ENCODE measurements at places on chromosomes 4 and X. TPM values are rescaled to one million over a fixed set of nuclear protein-coding genes. Genes with fewer than 3 reads are reported as not detected.

PRRG3 gene
- not detected for polyA plus RNA-seq

- no peak for DNase-seq
- H3K27me3 ChIP-seq: no peaks in the 10 kb centered on the region
- no peak overlapping the region for H3K27ac ChIP-seq
- H3K36me3 ChIP-seq: no peaks in the 10 kb centered on the region
- no peaks in the 10 kb centered on the region for H3K4me1 ChIP-seq
Observed at GRCh38 chr4:71206763-71207162, 132.1 kb upstream of the SLC4A4 start.

DNA sequence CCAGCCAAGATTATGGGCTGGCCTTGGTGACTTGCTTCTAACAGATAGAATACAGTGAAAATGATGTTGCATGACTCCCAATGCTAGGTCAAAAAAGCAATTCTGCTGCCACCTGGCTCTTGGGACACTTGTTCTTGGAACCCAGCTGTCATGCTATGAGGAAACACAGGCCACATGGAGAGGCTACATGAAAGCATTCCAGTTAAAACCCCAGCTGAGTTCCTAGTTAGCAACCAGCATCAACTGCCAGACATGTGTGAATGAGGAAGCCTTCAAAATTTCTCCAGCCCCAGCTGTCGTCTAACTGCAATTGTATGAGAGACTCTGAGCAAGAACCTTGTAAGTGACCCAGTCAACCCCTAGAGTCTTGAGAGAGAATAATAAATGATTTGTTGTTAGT, 105.2 kb upstream of the FGF16 start:
- H3K4me3 ChIP-seq: no peak overlapping the region
- H3K27ac ChIP-seq: no peak overlapping the region
- H3K36me3 ChIP-seq: no peaks in the 10 kb centered on the region
- no peak for DNase-seq

TIMM8A gene
- 12.6 TPM for polyA plus RNA-seq

CCDC160 gene
- polyA plus RNA-seq: not detected

DNA sequence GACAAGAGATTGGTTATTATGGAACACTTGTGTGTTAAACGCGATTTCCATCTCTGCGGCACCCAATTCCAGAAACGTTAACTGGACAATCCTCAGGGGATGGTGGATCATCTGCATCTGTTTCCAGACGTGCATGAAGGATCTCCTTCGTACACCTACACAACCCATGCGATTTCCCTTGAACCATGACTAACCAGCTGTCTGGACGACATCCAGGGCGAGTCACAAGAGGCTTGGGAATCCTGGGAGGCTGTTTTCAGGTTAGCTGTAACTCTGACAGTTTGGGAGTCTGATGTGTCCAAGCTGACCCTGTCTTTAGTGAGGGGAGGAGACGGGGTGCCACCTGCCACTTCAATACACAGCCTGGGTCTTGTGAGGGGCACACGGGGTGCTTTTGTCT, 84.5 kb downstream of the GATB start:
- peaks cover 44% of the 10 kb centered on the region for H3K4me1 ChIP-seq
- H3K4me3 ChIP-seq: no peak overlapping the region

FGB gene
- not detected for polyA plus RNA-seq

DNA sequence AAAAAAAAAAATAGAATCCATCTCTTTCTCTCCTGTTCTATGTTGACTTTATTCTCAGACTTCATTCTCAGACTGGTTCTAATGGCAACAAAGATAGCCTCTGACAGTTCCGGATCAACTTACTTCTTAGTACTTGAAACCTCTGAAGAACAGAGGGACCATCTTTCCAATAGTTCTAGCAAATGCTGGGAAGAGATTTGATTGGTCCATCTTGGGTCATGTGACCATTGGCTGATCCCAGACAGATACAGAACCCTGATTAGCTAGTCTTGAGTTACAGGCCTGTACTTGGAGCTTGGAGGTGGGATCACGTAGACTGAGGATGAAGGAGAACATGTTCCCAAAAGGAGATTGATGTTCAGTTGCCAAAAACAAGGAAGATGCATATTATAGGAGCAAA, 66.9 kb upstream of the STIM2 start:
- no peaks in the 10 kb centered on the region for H3K36me3 ChIP-seq
- no peak overlapping the region for H3K27ac ChIP-seq
- H3K27me3 ChIP-seq: no peaks in the 10 kb centered on the region
- no peak for DNase-seq
- H3K4me1 ChIP-seq: peaks cover under 1% of the 10 kb centered on the region

DNA sequence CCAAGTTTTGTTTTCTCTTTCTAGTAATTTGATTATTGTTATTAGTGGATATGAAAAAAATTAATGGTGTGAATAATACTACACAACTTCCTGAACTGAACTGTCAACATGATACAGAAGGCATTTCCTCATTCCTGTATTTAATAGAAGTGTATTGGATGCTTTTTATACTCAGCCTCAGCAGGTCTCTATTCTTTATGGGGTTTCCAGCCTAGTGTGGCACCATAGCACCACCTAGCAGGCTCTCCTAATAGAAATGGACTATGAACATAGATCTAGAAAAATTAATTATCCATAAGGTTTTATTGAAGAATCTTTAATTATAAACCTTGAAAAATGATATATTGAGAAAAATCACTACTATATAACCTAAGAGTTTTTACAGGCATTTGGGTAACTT, 52.4 kb downstream of the GLRB start:
- H3K4me3 ChIP-seq: no peak overlapping the region
- no peaks in the 10 kb centered on the region for H3K4me1 ChIP-seq
- H3K36me3 ChIP-seq: no peaks in the 10 kb centered on the region
- no peaks in the 10 kb centered on the region for H3K27me3 ChIP-seq

HERC3 gene
- polyA plus RNA-seq: 26.3 TPM

ANOS1 gene
- 4.9 TPM for polyA plus RNA-seq

- DNase-seq: no peak
- peak overlapping the region; percentile 53 for H3K27ac ChIP-seq
- H3K4me1 ChIP-seq: no peaks in the 10 kb centered on the region
Observed at GRCh38 chr4:121827853-121828252, 4.2 kb upstream of the CCNA2 start.

- H3K27ac ChIP-seq: no peak overlapping the region
- no peaks in the 10 kb centered on the region for H3K36me3 ChIP-seq
- no peaks in the 10 kb centered on the region for H3K4me1 ChIP-seq
- no peak for DNase-seq
- no peak overlapping the region for H3K4me3 ChIP-seq
Observed at GRCh38 chr4:36420111-36420679, 138.8 kb downstream of the DTHD1 start.

- H3K36me3 ChIP-seq: no peaks in the 10 kb centered on the region
- no peaks in the 10 kb centered on the region for H3K27me3 ChIP-seq
- no peak for DNase-seq
- no peak overlapping the region for H3K27ac ChIP-seq
Observed at GRCh38 chrX:10198254-10198653, 41.5 kb downstream of the CLCN4 start.

AWAT2 gene
- polyA plus RNA-seq: not detected

GRCh38 chr4:163548481-163549243, 54.2 kb downstream of the TMA16 start:
- no peak overlapping the region for H3K27ac ChIP-seq
- H3K36me3 ChIP-seq: no peaks in the 10 kb centered on the region
- DNase-seq: no peak
- H3K27me3 ChIP-seq: no peaks in the 10 kb centered on the region

DNA sequence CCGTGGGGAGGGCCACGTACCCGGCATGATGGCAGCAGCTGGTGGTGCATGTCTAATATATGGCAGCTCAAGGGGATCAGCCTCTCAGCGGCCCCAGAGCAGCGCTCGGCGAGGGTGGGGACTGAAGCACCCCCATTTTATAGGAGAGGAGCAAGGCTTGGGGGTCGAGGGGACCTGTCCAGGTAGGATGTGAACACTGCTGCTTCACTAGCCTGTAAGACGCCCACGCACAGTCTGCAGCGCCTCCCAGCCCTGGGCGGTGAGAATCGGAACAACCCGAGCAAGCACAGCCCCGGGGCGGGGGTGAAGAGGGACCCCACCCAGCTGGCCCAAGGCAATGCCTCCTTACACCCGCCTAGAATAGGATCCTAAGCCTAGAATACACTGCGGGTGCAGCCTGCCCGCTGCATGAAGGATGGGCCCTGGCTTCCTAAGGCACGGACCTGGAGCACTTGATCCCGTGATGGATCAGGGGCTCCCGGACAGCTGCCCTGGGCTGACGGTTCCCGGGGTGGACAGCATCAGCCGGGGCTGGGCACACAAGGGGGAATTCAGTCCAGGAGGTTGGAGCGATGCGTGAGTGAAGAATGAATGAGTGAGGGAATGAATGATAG, 17.6 kb downstream of the ADRA2C start:
- no peaks in the 10 kb centered on the region for H3K4me1 ChIP-seq
- H3K27ac ChIP-seq: no peak overlapping the region
- H3K27me3 ChIP-seq: no peaks in the 10 kb centered on the region
- DNase-seq: no peak
- H3K36me3 ChIP-seq: no peaks in the 10 kb centered on the region

DUX4 gene
- polyA plus RNA-seq: not detected

DNA sequence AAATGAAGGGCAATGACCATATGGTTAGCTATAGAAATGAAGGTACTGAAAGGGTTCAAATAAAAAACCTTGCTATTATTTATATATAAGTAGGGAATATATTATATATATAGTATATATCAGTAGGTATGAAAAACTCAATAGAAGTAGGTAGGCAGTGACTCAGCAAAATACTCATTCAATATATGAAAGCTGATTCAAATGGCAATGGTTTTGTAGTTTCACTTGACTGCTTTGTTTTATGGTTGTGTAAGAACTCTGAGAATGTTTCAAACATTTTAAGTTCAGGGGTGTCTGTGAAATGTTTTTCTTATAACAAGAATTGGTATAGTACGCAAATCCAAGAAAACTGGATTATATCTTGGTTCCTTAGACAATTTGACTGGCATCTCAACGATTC, 4.1 kb downstream of the ZNF280C start:
- no peak for DNase-seq
- no peak overlapping the region for H3K4me3 ChIP-seq
- no peaks in the 10 kb centered on the region for H3K4me1 ChIP-seq
- H3K27ac ChIP-seq: no peak overlapping the region
- no peaks in the 10 kb centered on the region for H3K36me3 ChIP-seq

- peaks cover 9% of the 10 kb centered on the region for H3K4me1 ChIP-seq
- no peaks in the 10 kb centered on the region for H3K27me3 ChIP-seq
- no peak for DNase-seq
- H3K36me3 ChIP-seq: no peaks in the 10 kb centered on the region
- H3K4me3 ChIP-seq: no peak overlapping the region
Observed at GRCh38 chr4:52892880-52893279, 30.8 kb downstream of the RASL11B start.

DNA sequence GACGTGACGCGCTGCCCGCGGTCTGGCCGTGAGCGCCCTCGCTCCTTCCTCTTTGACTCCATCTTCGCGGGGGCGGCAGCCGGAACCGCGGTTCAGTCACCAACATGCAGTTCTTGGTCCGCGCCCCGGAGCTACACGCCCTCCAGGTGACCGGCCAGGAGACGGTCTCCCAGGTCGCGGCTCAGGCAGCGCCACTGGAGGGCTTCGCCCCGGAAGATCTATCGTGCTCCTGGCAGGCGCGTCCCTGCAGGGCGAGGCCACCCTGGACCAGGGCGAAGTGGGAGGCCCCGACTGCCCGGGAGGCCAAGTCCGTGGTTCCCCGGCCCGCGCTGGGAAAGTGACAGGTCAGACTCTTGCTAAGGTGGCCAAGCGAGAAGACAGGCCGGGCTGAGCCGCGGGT, 2.9 kb downstream of the TRIML2 start:
- H3K4me1 ChIP-seq: peaks cover 15% of the 10 kb centered on the region
- no peak overlapping the region for H3K4me3 ChIP-seq
- no peaks in the 10 kb centered on the region for H3K27me3 ChIP-seq
- no peak for DNase-seq
- H3K27ac ChIP-seq: no peak overlapping the region
- H3K36me3 ChIP-seq: no peaks in the 10 kb centered on the region

HERC6 gene
- polyA plus RNA-seq: 33.9 TPM

DNA sequence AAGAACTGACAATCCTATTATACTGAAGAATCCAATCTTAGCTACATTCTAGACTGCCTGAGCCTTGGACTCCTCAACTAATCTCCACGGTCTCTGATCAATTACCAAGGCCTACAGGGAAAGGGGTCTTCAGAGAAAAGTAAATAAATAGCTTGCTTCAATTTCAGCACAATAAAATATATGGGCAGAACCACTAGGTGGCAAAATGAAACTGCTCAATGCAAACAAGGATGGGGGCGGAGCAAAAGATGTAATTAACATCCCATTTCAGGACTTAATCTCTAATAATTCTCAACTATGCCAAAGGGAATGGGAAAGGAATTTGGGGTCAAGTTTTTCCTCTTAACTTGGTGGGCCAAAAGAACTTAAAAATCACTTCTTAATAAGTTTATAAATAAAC, 78.4 kb upstream of the MAP3K15 start:
- H3K4me3 ChIP-seq: no peak overlapping the region
- DNase-seq: no peak
- H3K36me3 ChIP-seq: no peaks in the 10 kb centered on the region
- no peak overlapping the region for H3K27ac ChIP-seq
- no peaks in the 10 kb centered on the region for H3K27me3 ChIP-seq
- no peaks in the 10 kb centered on the region for H3K4me1 ChIP-seq

PF4V1 gene
- not detected for polyA plus RNA-seq

GRCh38 chr4:147933316-147933715, 201.4 kb downstream of the ARHGAP10 start:
- H3K27me3 ChIP-seq: no peaks in the 10 kb centered on the region
- DNase-seq: no peak
- H3K27ac ChIP-seq: no peak overlapping the region
- peaks cover 2% of the 10 kb centered on the region for H3K36me3 ChIP-seq
- H3K4me1 ChIP-seq: no peaks in the 10 kb centered on the region

DNA sequence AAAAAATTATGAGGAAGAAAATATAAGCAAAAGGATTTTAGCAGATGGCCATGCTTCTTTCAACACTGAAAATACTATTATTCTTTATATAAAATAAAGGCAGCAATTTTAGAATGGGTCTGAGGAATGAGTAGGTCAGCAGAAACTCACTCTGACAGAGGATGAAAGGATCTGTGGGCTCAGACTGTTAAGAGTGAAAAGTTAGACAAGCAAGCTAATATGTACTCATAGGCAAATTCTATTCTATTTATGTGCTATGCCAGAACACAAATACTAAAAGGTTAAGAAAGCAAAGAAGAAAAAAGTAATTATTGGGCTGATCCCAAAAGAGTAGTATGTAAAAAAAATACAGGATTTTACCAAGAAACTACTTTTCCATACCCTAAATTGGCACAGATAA, 13.9 kb downstream of the LCORL start:
- no peak overlapping the region for H3K4me3 ChIP-seq
- DNase-seq: no peak
- H3K27ac ChIP-seq: no peak overlapping the region
- H3K36me3 ChIP-seq: no peaks in the 10 kb centered on the region
- H3K27me3 ChIP-seq: no peaks in the 10 kb centered on the region
- no peaks in the 10 kb centered on the region for H3K4me1 ChIP-seq

DNA sequence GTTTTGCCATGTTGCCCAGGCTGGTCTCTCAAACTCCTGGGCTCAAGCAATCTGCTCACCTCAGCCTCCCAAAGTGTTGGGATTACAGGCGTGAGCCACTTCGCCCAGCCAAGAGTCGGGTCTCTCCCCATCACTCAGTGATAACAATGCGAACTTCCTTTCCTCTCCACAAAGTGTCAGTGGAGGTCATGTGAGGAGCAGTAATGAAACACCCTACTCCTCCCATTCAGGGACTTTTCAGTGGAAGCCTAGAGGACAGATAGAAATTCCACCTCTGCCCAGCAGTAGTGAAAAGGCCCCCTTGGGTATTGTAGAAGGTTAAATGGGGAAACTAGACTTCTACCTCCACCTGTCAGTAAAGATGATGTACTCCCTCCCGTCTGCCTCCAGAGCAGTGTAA, 141.9 kb upstream of the STK26 start:
- no peaks in the 10 kb centered on the region for H3K4me1 ChIP-seq
- no peaks in the 10 kb centered on the region for H3K36me3 ChIP-seq
- no peak overlapping the region for H3K27ac ChIP-seq
- no peak overlapping the region for H3K4me3 ChIP-seq
- H3K27me3 ChIP-seq: no peaks in the 10 kb centered on the region

SPARCL1 gene
- not detected for polyA plus RNA-seq

All from keratinocyte (primary cell).